ENCODE measurements at places on chromosomes 2 and 18.

GRCh38 chr2:54114936-54115283, 505 bp upstream of the ACYP2 start:
- H3K27ac ChIP-seq: peak overlapping the region; percentile 97
- H3K4me1 ChIP-seq: peaks cover 25% of the 10 kb centered on the region
- H3K4me3 ChIP-seq: peak overlapping the region; percentile 98
- H3K36me3 ChIP-seq: peaks cover 8% of the 10 kb centered on the region

DNA sequence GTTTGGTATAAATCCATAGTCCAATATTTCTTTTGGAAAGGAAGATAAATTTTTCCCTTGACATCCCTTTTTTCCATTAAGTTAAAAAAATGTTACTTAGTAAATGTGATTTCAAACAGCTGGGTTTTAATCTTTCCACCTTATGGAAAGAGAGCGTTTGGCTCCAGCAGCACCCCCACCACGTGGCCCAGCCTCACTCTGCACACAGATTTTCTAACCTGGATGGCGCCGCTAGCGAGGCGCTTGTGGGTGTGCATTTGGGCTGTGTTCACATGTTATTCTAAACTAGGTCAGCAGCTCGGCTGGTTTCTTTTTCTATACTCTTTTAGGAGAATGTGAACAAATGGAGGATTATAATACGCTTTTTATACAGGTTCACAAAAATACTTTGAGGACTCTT, 218.0 kb downstream of the LDLRAD4 start:
- peak overlapping the region; percentile 86 for H3K4me3 ChIP-seq
- no peaks in the 10 kb centered on the region for H3K27me3 ChIP-seq
- no peaks in the 10 kb centered on the region for H3K36me3 ChIP-seq
- H3K27ac ChIP-seq: peak overlapping the region; percentile 93
- peaks cover 42% of the 10 kb centered on the region for H3K4me1 ChIP-seq

DNA sequence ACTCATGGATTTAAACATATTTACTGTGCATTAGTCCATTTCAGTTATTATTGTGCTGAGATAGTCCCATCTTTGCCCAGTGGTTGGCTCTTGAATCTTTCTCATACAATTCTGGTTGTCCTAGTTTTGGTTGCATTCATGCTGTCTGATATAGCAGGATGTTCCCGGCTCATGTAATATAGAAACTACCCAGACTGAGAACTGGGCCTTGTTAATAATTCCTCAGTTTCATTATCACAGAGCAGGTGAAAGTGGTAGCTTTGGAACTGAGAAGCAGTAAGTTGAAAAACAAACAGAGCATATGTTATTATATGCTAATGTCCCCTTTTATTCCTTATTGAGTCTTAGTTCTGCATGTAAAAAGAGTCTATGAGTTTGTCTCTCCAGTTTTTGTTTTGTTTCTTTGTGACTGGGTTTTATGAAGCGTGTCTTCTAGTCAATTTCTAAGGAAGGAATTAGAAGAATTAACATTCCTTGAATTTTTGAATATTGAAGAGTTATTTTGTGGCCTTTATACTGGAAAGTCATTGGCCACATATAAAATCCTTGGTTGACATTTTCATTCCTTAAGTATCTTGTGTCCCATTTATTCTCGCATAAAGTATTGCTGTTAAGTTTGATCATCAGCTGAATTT, 43.3 kb downstream of the EIF5B start:
- H3K36me3 ChIP-seq: peaks cover 92% of the 10 kb centered on the region
- DNase-seq: no peak
- no peak overlapping the region for H3K27ac ChIP-seq
- H3K4me3 ChIP-seq: no peak overlapping the region
- no peaks in the 10 kb centered on the region for H3K4me1 ChIP-seq

DNA sequence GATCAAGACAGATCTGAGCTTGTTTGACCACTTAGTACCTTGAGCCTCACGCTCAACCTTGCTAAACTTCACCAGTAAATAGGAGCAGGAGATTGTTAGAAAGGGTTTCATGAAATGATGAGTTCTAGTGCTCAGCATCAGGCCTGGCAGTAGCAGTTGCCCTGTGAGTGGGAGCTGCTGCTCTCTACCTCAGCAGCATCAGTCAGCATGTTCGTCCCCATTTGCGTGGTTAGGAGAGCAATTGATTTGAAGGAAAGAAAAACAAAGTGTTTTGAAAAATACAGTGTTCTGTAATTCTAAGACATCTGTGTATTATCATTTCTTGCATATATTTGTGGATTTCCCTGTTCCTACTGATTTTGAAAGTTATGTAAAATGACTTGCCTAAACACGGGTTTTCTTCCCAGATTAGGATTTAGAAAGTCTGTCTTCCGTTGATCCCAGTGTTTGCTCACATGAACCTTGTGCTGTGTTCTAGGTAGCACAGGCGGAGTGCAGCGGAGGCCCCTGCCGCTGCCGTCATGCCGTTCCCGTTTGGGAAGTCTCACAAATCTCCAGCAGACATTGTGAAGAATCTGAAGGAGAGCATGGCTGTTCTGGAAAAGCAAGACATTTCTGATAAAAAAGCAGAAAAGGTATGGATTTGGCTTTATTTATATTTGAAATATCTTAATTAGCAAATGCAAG, 47.0 kb downstream of the CAB39 start:
- DNase-seq: no peak
- no peaks in the 10 kb centered on the region for H3K27me3 ChIP-seq
- peaks cover 23% of the 10 kb centered on the region for H3K36me3 ChIP-seq
- peaks cover 62% of the 10 kb centered on the region for H3K4me1 ChIP-seq
- no peak overlapping the region for H3K4me3 ChIP-seq
- peak overlapping the region; percentile 73 for H3K27ac ChIP-seq

DNA sequence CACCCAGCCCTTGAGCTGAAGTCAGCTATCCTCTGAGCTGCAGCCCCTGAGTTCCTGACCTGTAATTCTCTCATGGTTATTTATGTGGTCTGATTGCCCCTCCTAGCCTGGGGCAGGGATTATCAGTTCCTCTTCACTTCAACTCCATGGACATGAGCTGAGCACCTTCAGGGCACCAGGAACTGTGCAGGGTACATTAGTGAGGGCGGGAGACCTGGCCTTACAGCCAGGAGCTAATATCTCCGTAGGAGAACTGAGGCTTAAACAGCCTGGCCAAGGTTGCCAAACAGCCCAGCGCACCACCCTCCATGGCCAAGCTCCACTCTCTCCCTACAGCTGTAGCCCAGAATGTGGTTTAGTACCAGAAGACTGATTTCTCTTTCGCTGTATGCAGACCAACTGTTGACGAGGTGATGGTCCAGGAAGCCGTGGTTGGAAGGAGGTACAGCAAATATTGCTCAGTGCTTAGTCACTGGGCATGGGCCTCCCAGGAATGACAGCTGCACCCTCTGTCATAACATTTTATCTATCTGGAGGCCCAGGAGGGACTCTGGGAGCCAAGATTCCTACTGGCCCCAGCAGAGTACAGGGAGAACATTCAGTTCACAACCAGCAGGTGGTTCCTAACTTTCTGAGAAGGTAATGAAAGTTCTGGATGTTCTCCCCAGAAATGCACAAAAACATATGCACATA, 228.7 kb upstream of the SIX2 start:
- peaks cover 11% of the 10 kb centered on the region for H3K27me3 ChIP-seq
- no peak for DNase-seq

DNA sequence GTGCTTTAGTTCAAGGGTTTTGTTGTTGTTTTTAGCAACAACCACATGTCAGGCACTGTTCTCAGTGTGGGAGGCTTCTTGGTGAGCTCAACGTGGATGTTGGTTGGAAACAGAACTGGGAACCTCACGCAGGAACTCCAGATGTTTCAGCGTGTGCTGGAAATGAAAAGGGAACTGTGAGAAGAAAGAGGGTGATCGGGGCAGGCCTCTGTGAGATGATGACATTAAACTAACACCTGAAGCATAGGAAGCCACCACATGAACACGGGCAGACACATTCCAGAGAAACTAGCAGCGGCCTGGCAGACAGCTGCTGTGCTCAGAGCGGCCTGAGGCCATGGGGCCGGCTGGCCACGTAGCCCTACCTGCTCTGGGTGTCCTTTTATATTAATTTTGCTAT, 66.4 kb downstream of the COA5 start:
- DNase-seq: no peak
- peak overlapping the region; percentile 49 for H3K27ac ChIP-seq
- H3K4me1 ChIP-seq: peaks cover 3% of the 10 kb centered on the region
- no peak overlapping the region for H3K4me3 ChIP-seq

DNA sequence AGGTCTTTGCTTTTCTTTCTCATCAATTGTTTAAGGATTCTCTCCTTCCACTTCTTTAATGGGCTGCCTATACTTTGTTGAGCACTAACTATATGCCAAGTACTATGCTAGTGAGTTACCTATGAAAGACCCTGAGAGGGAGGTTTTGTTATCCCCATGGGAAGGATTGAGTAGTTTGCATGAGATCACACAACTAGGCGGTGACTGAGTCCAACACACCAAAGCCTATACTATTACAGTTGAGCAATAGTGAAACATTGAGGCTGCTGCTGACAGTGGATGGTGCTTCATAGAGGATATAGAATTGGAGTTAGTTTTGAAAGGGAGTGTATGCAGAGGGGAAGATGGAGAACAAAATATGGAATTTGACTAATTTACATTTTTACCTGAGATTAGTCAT, 15.8 kb downstream of the NABP1 start:
- H3K27me3 ChIP-seq: no peaks in the 10 kb centered on the region
- no peak for DNase-seq
- H3K4me3 ChIP-seq: no peak overlapping the region
- H3K36me3 ChIP-seq: no peaks in the 10 kb centered on the region
- H3K4me1 ChIP-seq: peaks cover 8% of the 10 kb centered on the region

DNA sequence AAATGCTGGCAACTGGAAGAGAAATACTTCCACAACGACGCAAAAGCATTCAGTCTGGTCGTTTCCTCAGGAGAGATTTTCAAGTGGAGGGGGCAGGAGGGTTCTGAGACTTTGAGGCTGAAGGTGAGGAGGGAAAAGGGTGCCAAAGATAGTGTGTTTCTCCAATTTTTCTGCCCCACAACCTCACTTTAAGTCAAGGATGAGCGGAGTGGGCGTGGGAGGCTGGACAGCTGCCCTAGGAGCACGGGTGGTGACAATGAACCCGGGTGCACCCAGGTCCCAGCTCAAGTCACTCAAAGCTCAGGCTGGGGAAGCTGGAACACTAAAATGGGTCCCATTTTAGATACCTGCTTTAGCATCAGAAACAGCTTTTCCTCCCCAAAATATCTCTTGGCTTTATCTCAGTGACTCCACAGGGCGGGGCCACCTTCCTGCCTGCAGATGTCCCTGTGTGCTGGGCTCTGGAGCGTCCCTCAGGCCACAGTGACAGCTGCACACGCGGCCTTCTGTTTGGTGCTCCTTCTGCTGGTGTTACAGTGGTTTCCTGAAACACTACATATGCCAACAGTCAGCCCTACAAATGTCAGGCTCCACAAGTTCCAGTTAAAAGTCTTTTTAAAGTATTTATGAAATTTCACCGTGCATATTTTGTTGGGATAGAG, 1.4 kb upstream of the MBP start:
- H3K36me3 ChIP-seq: peaks cover 9% of the 10 kb centered on the region
- peak overlapping the region; percentile 73 for H3K4me3 ChIP-seq
- peak overlapping the region; percentile 95 for H3K27ac ChIP-seq
- no peaks in the 10 kb centered on the region for H3K27me3 ChIP-seq
- no peak for DNase-seq
- peaks cover 25% of the 10 kb centered on the region for H3K4me1 ChIP-seq

GRCh38 chr2:48471048-48471474, 58.9 kb upstream of the STON1 start:
- DNase-seq: no peak
- peaks cover 40% of the 10 kb centered on the region for H3K36me3 ChIP-seq
- H3K4me1 ChIP-seq: peaks cover 2% of the 10 kb centered on the region
- H3K27me3 ChIP-seq: no peaks in the 10 kb centered on the region
- no peak overlapping the region for H3K4me3 ChIP-seq

DNA sequence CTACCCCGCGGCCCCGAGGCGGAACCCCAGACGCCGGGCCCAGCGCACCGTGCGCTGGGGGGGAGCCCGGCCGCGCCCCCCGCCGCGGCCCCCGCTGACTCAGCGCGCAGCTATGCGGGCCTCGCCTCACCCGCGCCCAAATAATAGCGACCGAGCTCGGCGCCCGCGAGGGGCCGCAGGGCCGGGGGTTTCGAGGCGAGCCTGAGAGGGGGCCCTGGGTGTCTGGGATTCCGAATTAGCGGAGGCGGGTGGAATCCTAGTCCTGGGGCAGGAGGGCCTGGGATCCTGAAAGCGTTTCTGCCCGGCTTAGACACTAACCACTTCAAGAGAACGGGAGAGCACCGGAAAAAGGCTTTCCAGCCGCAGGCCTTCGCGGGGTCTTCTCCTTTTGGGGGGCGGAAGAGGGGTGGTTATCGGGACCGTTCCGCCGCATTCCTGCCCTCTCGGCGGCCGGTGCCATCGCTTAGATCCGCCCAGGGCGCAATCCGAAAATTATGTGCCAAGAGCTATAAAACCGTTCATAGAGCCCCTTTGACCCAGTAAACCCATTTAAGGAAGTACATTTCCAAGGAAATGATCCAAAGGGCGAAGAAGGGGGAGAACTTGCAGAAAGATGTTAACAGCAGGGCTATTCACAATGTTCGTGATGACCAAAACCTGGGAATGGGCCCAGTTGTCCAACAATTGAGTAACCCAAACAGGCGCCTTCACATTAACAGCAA, 681 bp upstream of the ROCK2 start:
- H3K27me3 ChIP-seq: no peaks in the 10 kb centered on the region
- peaks cover 21% of the 10 kb centered on the region for H3K4me1 ChIP-seq
- peak overlapping the region; percentile 78 for H3K4me3 ChIP-seq
- H3K27ac ChIP-seq: peak overlapping the region; percentile 81

DNA sequence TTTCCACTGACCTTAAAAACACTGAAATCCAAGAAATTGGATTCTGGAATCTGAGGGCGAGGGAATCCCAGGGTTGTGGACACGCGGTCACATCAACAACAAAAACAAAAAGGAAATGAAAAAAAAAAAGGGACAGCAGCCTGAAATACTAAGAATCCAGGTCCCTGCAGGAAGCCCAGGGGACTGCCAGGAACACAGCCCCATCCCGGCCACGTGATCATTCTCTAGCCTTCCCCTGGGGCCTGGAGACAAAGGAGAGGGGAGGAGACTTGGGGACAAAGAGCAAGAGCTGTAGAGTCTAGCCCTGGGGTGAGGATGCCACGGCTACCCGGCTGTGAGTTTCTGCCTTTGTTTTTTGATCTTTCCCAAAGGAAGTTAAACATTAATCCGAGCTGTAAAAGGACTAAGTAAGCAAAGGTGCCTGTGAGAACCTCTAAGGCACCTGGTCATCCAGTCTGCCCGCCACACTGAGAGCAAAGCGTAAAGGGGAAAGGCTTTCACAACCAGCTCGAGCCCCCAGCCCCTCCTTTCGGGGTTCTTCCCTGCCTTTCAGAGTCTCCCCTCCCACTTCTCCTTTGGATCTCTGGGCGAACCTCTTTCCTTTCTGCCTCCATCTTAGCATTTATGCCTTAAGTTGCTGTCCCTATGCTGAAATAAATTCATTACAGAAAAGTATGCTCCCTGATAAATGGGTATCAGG, 57.9 kb upstream of the MSH2 start:
- no peak for DNase-seq
- H3K4me1 ChIP-seq: peaks cover 2% of the 10 kb centered on the region
- H3K27me3 ChIP-seq: peaks cover 39% of the 10 kb centered on the region
- no peak overlapping the region for H3K27ac ChIP-seq

- H3K36me3 ChIP-seq: no peaks in the 10 kb centered on the region
- H3K4me3 ChIP-seq: no peak overlapping the region
- no peaks in the 10 kb centered on the region for H3K27me3 ChIP-seq
- no peak overlapping the region for H3K27ac ChIP-seq
- no peaks in the 10 kb centered on the region for H3K4me1 ChIP-seq
Observed at GRCh38 chr2:221775096-221775495, 203.0 kb upstream of the EPHA4 start.

- peaks cover 10% of the 10 kb centered on the region for H3K4me1 ChIP-seq
- no peak for DNase-seq
- no peak overlapping the region for H3K27ac ChIP-seq
- no peak overlapping the region for H3K4me3 ChIP-seq
Observed at GRCh38 chr2:45166229-45166890, 157.1 kb upstream of the SIX2 start.

All from naive thymus-derived CD8-positive, alpha-beta T cell (primary cell).